GF-D8 (cell line): ENCODE measurements at places on chromosomes 2 and 18.

DNA sequence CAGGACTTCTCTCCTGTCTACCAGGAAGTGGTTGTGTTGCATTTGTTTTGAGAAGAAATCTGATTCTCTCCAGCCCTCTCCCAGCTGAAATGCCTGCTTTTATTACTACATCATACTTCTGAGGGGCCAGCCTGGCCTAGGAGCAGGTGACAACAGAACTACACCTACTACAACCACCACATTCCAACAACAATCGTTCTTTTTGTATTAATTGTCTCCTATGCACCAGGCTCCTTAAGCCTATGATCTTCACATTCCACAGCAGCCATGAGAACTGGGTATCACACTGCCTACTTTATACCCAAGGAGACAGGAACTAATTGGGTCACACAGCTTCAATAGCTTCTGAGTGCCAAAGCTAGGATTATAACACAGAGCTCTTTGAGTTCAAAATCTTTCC, 167.7 kb downstream of the TDRD15 start:
- DNase-seq, result no peak

DNA sequence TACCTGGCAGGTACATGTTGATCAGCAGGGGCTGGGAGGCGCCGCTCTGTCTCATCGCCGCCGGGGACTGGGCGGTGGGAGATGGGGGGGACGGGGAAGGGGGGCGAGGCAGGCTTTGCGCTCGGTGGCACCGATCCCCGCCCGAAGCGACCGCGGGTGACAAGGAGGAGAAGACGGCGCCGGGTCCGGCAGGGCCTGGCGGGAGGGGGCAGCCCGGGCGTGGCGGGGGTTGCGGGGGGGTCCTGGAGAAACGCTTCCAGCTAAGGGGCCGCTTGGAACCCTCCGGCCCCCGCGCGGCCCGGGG, at the start of gene FEV:
Gene FEV, minus strand, starts transcription at position 164 of the 304 bp plus-strand sequence. Its CDS starts 109 bp downstream, at position 55.
- no peak for DNase-seq

DNA sequence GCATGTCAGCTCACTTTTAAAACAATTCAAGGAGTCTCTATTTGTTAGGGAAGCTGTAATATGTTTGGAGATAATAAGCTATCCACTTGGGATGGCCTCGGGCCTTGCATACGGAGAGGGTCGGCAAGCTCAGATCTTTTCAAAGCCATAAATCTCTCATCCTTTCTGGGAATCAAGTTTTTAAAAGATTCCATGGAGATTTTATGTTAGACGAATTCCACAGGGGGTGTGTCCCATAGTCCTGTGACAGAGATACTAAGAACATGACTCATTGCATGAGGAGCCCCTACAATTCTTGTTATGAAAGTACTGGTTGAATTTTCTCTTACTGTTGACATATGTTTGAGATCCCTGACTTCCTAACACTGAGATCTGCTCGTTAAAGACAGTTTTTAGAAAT, 108.7 kb downstream of the FEZ2 start:
- no peak for DNase-seq

GRCh38 chr2:241703032-241703604, 1.3 kb downstream of the ING5 start:
- no peak for DNase-seq

DNA sequence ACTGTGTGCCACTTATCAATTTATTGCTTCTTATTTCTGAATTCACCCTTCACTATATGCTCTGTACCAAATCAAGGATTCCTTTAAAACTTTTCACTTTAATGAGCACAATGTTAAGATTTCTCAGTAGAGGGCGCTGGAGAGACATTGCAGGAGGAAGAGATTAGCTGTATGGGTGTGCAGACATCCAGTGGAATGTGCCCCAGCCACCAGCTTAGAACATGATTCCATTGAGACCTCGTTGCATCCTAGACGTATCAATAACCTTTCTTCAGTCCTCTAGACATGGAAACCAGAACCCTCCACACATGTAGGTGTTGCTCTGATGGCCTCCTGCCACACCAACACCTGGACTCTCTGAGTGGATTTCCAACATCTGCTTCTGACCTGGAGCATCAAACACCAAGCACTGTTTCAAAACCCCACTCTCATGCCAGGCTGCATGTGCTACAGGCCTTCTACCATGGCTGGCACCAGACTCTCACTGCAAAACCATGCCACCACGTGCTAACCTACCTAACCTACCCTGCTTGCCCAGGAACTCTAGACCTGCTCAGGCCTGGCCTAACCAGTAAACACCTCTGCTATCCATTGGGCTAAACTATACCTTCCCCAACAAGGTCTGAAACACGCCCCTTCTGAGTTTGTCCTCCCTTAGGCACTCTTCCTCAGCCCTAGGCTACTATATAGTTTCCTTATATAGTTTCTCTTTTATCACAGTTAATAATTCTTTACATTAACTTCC, 633.2 kb upstream of the PKDCC start:
- DNase-seq, result no peak
